Activated naive CD4-positive, alpha-beta T cell treated with anti-CD3 and anti-CD28 coated beads for 36 hours (primary cell): ENCODE measurements at places on chromosomes 16 and 17. TPM values are rescaled to one million over a fixed set of nuclear protein-coding genes. Genes with fewer than 3 reads are reported as not detected.

DNA sequence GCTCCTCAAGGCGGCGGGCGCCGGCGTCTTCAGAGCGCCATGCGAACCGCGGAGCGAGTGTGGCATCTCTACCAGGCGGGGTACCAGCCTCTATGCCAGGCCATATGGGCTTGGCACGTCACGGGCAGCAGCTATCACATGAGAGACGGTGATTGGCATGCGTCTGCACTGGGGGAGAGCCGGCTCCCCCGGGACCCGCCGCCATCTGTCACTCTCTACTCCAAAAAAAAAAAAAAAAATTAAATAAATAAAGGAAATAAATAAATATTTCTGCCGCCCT is at the start of gene NEUROD2:
Gene NEUROD2, minus strand, starts transcription at position 70 of the 280 bp plus-strand sequence. CDS start 1,321 bp downstream, outside the sequence.
- peaks cover 49% of the 10 kb centered on the region for H3K27me3 ChIP-seq
- H3K36me3 ChIP-seq = no peaks in the 10 kb centered on the region
- no peak within 1 kb of the TSS for H3K27ac ChIP-seq
- no peak within 1 kb of the TSS for H3K4me3 ChIP-seq
- peaks cover 19% of the 10 kb centered on the region for H3K4me1 ChIP-seq
- DNase-seq = no peak

GRCh38 chr17:41326173-41327145 is 10.9 kb upstream of the KRTAP17-1 start:
- peaks cover 43% of the 10 kb centered on the region for H3K4me1 ChIP-seq
- H3K4me3 ChIP-seq = no peak overlapping the region
- H3K27ac ChIP-seq = no peak overlapping the region

DNA sequence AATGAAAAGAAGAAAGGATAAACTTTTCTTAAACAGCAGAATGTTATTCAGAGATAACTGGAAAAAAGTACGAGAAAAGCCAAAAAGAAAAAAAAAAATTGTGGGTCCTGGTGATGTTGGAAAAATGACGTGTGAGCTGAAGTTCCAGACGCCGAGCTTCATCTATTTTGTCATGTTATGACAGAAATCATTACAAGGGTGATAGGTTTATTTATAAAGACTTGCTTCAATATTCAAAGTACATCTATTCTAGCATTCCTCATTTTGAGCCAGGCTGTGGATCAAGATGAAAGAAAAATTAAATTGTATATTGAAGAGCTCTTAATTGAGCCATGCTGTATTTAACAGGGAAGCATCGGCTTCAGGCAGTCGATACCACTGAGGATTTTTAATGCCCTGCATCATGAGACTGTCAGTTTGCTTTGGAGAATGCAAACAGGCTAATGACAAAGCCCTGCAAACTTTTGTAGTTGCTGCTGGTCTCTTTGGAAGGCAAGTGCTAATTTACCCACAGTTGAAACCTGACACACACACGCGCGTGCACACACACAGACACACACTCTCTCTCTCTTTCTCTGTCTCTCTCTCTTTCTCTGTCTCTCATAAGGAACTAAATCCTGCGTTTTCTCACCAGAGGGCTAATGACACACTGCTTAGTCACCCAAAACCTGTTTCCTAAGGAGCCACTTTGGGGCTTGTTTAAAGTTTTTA is 110.7 kb downstream of the WWOX start:
- no peak overlapping the region for H3K27ac ChIP-seq
- DNase-seq = no peak
- H3K27me3 ChIP-seq = no peaks in the 10 kb centered on the region
- no peak overlapping the region for H3K4me3 ChIP-seq

DNA sequence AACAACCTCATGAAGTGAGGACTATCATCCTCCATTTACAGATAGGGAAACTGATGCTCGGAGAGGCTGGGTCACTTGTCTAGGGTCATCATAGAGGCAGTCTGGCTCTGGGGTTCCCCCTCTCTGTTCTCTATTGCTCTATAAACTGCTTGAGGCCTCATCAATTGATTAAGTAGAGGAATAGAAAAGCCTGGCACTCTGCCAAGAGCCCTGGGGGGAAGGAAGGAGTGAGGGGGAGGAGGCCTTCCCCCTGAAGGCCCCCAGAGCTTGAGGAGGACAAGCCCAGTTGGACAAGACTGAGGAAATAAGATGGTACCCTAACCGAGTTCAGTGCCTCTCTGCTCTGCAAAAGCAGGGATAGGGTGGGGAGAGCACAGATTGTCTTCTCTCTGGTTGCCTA is 21.0 kb downstream of the SDK2 start:
- H3K27ac ChIP-seq = no peak overlapping the region
- H3K36me3 ChIP-seq = no peaks in the 10 kb centered on the region
- H3K27me3 ChIP-seq = no peaks in the 10 kb centered on the region
- DNase-seq = no peak
- peaks cover 2% of the 10 kb centered on the region for H3K4me1 ChIP-seq

Gene ABCC3
- total RNA-seq = not detected

DNA sequence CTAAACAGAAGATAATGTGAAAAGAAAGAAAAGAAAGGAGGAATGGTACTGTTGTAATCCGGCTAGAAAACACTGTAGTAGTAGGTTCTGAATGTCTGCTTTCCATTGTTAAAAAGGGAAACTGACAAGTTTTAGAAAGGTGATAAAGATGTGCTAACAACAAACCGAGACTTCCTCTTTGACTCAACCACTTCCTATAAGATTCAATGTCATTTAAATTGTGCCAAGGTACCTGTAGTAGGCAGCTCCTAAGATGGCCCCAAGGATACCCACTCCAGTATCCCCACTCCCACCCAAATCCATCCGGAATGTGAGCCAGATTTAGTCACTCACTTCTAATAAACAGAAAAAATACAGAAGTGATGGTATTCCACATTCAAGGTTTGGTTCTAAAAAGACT is 31.2 kb downstream of the XYLT1 start:
- peaks cover 29% of the 10 kb centered on the region for H3K4me1 ChIP-seq
- H3K27ac ChIP-seq = no peak overlapping the region
- no peak overlapping the region for H3K4me3 ChIP-seq
- no peak for DNase-seq
- H3K27me3 ChIP-seq = no peaks in the 10 kb centered on the region

GRCh38 chr17:29573871-29574731 is 5.6 kb downstream of the TP53I13 start:
- peaks cover 3% of the 10 kb centered on the region for H3K4me1 ChIP-seq
- no peak overlapping the region for H3K4me3 ChIP-seq
- no peaks in the 10 kb centered on the region for H3K27me3 ChIP-seq
- no peak overlapping the region for H3K27ac ChIP-seq
- DNase-seq = no peak
- peaks cover 16% of the 10 kb centered on the region for H3K36me3 ChIP-seq

- H3K27me3 ChIP-seq = no peaks in the 10 kb centered on the region
- no peak for DNase-seq
- no peak overlapping the region for H3K27ac ChIP-seq
- no peaks in the 10 kb centered on the region for H3K36me3 ChIP-seq
- H3K4me1 ChIP-seq = peaks cover 7% of the 10 kb centered on the region
Observed at GRCh38 chr16:23324727-23325126, 22.6 kb downstream of the SCNN1B start.

GRCh38 chr16:59252317-59252716 is 518.2 kb upstream of the GOT2 start:
- H3K27ac ChIP-seq = no peak overlapping the region
- no peaks in the 10 kb centered on the region for H3K27me3 ChIP-seq
- DNase-seq = no peak
- H3K36me3 ChIP-seq = no peaks in the 10 kb centered on the region
- no peaks in the 10 kb centered on the region for H3K4me1 ChIP-seq

GRCh38 chr17:80413771-80414507 is 1.0 kb upstream of the ENDOV start:
- H3K27ac ChIP-seq = no peak overlapping the region
- peak overlapping the region; percentile 83 for H3K4me3 ChIP-seq
- peaks cover 22% of the 10 kb centered on the region for H3K4me1 ChIP-seq
- H3K36me3 ChIP-seq = peaks cover 1% of the 10 kb centered on the region
- H3K27me3 ChIP-seq = peaks cover 11% of the 10 kb centered on the region

DNA sequence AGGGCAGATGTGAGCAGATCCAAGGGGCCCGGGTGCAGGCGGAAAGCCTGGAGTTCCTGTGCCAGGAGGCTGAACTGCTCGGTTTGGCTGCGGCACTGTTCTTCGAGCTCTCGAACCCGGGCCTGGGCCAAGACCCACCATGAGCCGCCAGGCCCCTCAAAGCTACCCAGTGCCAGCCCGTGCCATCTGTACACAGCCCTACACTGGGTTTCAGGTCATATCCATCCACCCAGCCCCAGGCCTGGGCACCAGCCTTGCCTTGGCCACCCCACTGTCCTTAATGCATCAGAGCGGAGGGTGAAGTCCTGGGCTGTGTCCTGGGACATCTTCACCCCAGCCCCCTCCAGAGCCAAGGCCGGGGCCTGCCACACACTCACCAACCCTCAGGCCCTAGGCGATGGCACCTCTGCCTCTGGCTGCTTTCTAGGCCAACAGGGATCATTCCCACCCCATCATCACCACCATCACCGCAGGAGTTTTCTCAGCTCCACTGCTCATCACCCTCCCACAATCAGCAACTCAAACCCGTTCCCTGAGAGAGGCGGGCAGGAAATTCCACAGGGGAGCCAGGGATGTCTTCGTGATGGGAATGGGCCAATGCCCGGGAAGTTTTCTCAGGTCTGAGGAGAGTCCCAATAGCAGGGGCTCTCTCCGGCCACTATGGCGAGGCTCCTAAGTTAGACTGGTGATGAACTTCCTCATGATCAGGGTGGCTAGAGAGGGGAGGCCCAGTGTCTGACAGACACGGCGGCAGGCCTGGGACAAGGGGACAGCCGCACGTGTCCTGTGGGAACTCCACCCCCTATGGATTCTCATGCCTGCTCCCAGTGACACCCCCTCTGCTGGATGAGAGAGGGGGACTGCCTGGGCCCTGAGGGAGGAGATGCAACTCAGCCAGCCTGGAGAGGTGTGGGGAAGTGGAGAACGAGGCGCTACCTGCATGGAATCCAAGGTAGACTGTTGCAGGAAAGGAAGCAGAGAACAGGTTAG is 9.1 kb downstream of the TSPOAP1 start:
- no peak overlapping the region for H3K27ac ChIP-seq
- no peak overlapping the region for H3K4me3 ChIP-seq
- H3K36me3 ChIP-seq = peaks cover 6% of the 10 kb centered on the region
- peaks cover 11% of the 10 kb centered on the region for H3K4me1 ChIP-seq
- peak; percentile 4 for DNase-seq

DNA sequence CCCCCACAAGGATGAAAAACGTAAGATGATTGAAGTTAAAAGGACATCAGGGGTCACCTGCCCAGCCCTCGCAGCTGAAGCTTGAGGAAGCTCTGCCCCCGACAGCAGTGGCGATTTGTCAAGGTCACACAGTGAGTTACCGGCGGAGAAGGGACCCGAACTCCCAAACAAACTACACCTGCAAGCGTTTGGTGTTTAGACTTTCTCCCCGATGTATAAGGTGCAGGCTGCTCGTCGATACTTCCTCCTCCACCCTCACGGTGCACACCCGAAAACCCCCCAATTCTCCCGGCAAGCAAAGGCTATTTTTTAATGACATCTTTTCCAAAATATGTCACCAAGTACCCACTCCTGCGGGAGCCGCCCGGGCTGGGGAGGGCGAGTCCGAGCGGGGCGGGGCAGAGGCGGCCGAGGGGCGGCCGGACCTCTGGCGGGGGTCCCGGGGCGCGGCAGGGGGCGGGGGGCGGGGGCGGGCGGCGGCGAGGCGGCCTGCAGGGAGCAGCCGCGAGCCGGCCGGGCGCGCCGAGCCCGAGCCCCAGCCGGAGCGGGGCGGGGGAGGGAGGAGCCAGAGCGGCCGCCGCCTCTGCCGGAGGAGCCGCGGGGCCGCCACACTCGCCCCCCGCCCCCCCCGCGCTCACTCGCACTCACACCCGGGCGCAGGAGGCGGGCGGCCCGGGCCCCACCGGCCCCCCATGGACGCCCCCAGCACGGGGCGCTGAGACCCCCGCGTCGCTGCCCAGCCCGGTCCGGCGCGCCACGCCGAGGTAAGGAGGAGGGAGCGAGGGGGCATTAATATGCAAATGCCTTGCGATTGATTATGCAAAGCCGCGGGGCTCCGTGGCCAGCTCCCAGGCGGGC is at the start of gene THRA:
Gene THRA, plus strand, starts transcription at position 637 of the 858 bp plus-strand sequence. CDS start 11,524 bp downstream, outside the sequence.
- no peak within 1 kb of the TSS for H3K27ac ChIP-seq
- H3K4me1 ChIP-seq = peaks cover 44% of the 10 kb centered on the region
- H3K36me3 ChIP-seq = no peaks in the 10 kb centered on the region
- H3K27me3 ChIP-seq = peaks cover 2% of the 10 kb centered on the region
- H3K4me3 ChIP-seq = peak within 1 kb of the TSS; percentile 77

- peak overlapping the region; percentile 99 for H3K4me3 ChIP-seq
- DNase-seq = no peak
- no peak overlapping the region for H3K27ac ChIP-seq
Observed at GRCh38 chr17:73093286-73093685, 798 bp upstream of the SLC39A11 start.

- no peaks in the 10 kb centered on the region for H3K4me1 ChIP-seq
- no peak overlapping the region for H3K4me3 ChIP-seq
- peaks cover 1% of the 10 kb centered on the region for H3K36me3 ChIP-seq
- H3K27me3 ChIP-seq = peaks cover 24% of the 10 kb centered on the region
- no peak overlapping the region for H3K27ac ChIP-seq
Observed at GRCh38 chr17:14886200-14886739, 378.9 kb downstream of the PMP22 start.

Gene PRSS36
- 0.93 TPM for total RNA-seq

- no peak overlapping the region for H3K27ac ChIP-seq
- no peak overlapping the region for H3K4me3 ChIP-seq
- H3K4me1 ChIP-seq = no peaks in the 10 kb centered on the region
- H3K36me3 ChIP-seq = no peaks in the 10 kb centered on the region
- H3K27me3 ChIP-seq = no peaks in the 10 kb centered on the region
Observed at GRCh38 chr16:627454-628239, 3.1 kb upstream of the WFIKKN1 start.

DNA sequence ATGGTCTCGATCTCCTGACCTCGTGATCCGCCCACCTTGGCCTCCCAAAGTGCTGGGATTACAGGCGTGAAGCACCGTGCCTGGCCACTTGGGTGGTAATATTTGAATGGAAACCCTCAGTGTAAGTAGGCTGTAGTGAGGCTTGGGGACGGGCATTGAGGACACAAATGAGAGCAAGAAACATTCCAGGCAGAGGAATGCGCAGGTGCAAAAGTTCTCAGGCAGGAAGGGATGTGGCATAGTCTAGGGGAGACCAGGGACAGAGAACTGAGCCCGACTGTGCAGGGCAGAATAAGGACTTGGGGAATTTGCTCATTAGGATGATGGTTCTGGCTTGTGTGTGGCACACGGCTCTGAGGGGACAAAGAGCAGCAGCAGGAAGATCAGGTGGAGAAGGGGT is 54.8 kb downstream of the GRB2 start:
- no peak overlapping the region for H3K27ac ChIP-seq
- peaks cover 7% of the 10 kb centered on the region for H3K36me3 ChIP-seq
- no peaks in the 10 kb centered on the region for H3K27me3 ChIP-seq
- no peak overlapping the region for H3K4me3 ChIP-seq
- H3K4me1 ChIP-seq = peaks cover 73% of the 10 kb centered on the region

Gene KLHL10
- total RNA-seq = not detected

- no peak overlapping the region for H3K27ac ChIP-seq
- no peak overlapping the region for H3K4me3 ChIP-seq
Observed at GRCh38 chr16:2734844-2735515, 15.0 kb upstream of the PRSS27 start.

DNA sequence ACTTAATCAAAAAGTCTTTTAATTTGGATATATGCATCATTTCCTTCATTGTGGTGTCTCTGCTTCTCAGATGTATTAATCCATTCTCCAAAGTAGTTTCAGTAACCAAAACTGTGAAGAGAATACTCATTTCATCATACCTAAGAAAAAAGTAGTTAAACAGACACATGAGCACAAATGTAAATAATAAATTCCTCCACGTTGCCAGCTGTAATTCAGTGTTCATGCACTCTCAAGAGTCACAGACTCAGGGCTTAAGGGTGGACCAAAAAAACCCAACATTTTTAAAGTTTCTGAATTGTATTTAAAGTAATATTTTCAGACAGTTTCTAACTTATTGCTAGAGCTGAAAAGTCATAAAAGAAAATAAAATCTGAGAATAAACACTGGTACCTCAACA is 19.0 kb downstream of the POLG2 start:
- DNase-seq = no peak
- H3K27me3 ChIP-seq = no peaks in the 10 kb centered on the region
- no peaks in the 10 kb centered on the region for H3K4me1 ChIP-seq
- no peak overlapping the region for H3K4me3 ChIP-seq
- no peaks in the 10 kb centered on the region for H3K36me3 ChIP-seq
